ENCODE measurements at places on chromosomes 7 and 10. TPM values are rescaled to one million over a fixed set of nuclear protein-coding genes. Genes with fewer than 3 reads are reported as not detected.

DNA sequence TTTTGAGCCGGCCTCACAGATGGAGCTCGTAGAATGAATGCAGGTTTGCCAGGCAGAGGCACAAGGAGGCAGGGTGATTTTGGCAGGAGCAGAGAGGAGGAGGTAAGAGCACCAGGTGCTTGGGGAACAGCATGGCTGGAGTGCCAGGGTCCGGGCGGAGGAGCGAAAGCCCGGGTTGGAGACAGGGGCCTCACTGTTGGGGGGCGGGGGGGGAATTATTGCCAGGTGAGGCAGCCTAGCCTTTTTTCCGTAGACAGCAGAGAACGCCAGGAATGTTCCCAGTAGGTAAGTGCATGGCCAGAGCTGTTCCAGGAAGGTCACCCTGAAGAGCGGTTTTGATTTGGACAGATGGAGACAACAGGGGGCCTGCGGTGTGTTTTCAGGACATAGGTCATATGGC lies 9.5 kb downstream of the SRRM3 start:
- DNase-seq = no peak

DNA sequence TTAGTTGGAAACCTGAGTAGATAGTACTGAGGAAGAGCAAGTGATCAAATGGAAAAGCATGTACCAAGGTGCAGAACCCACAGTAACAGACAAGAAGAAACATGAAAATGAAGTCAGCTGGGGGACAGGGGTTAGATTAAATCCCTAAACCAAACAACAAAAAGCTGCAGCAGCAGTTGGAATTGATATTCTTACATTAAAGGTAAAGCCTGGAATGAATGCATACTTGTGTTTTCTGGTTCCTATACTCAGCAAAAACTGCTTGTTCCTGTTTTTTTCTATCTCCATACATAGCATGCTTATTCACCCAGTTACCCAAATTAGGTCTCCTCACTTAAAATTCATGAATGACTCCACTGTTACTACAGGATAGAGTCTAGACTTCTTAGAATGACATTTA lies 92.4 kb downstream of the TPST1 start:
- DNase-seq = no peak

DNA sequence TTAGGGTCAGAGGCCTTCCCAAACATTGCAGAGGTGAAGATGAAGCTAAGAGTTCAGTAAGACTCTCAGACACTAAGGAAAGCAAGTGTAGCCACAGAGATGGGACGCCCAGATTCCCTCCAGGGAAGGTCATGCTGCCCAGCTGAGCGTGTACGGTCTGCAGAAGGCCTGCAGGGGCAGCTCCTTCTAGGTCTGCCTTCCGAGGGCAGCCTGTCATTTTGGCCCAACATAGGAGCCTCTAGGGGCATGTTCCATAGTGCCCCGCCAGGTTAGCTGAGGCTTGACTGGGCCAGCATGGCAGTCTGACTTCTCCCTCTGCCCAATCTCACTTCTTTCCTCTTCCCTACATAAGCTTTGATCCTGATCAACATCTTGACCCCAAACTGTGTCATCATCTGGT lies 130.7 kb downstream of the PIP4K2A start:
- DNase-seq = no peak

RHOBTB1 gene
- 0.21 TPM for total RNA-seq

DNA sequence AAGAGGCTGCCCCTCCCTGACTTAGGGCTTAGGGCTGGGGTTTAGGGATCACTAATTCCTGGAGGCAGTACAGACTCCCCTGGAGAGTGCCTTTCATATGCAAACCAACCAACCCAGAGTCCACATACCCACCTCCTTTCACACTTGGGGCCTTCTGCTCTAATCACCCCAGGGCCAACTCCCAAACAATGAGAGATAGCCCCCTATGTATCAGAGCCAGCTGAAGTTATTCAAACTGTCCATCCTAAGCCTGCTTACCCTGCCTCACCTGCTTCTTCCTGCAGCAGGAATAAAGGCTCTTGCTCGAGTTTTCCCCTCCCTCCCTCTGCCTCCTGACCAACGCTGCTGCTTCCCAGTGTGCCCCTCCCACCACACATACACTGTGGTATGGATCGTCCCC lies 51.8 kb upstream of the SLC35G1 start:
- no peak for DNase-seq
